ENCODE measurements at places on chromosomes 12 and 14. TPM values are rescaled to one million over a fixed set of nuclear protein-coding genes. Genes with fewer than 3 reads are reported as not detected.

DNA sequence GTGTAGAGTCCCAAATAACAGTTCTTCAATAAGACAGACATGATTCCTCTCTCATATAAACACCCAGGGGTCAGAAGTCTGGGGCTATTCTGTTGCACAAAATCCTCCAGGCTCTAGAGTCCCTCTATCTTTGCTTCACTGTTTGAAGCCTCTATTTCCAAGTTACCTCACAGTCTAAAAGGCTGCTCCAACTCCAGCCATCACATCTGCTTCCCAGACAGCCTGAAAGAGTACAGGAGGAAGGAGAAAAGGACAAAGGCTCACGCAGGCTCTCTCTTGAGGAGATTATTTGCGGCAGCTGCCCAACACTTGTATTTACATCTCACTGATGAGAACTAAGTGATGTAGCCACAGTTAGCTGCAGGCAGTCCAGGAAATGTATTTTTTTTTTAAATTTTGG lies 6.4 kb downstream of the PAPLN start:
- no peak overlapping the region for H3K27ac ChIP-seq
- peaks cover 3% of the 10 kb centered on the region for H3K36me3 ChIP-seq
- no peaks in the 10 kb centered on the region for H3K4me1 ChIP-seq
- H3K4me3 ChIP-seq = no peak overlapping the region

GRCh38 chr12:115962216-115962615 lies 315.3 kb downstream of the MED13L start:
- no peaks in the 10 kb centered on the region for H3K27me3 ChIP-seq
- H3K36me3 ChIP-seq = peaks cover 50% of the 10 kb centered on the region
- H3K27ac ChIP-seq = no peak overlapping the region
- H3K4me3 ChIP-seq = no peak overlapping the region
- no peak for DNase-seq

GRCh38 chr14:58663494-58664111 lies 25.8 kb downstream of the DACT1 start:
- no peaks in the 10 kb centered on the region for H3K36me3 ChIP-seq
- no peak overlapping the region for H3K4me3 ChIP-seq
- no peaks in the 10 kb centered on the region for H3K27me3 ChIP-seq
- no peak overlapping the region for H3K27ac ChIP-seq
- no peak for DNase-seq
- peaks cover 3% of the 10 kb centered on the region for H3K4me1 ChIP-seq

DNA sequence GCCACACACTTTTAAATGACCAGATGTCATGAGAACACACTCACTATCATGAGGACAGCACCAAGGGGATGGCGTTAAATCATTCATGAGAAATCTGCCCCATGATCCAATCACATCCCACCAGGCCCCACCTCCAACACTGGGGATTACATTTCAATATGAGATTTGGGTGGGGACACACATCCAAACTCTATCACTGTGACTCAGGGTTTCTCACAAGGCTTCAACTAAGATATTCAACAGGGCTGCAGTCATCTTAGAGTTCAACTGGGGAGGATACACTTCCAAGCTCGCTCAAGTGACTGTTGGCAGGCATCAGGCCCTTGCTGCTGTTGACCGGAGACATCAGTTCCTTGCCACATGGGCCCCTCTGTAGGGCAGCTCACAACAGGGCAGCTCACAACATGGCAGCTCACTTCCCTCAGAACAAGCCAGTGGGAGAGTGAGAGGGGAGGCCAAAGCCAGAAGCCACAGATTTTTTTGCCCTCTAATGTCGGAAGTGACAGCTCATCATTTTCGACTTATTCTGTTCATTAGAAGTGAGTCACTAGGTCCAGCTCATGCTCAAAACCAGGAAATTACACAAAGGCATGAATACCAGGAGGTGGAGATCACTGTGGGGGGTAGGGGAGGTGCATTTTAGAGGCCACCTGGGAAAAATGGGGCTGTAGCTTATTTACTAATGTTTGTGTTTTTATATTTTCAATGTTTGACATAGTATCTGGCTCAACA lies 50.8 kb upstream of the PTHLH start:
- no peak overlapping the region for H3K4me3 ChIP-seq
- DNase-seq = no peak
- no peaks in the 10 kb centered on the region for H3K27me3 ChIP-seq

GRCh38 chr14:79658221-79658620 lies 553.1 kb downstream of the DIO2 start:
- H3K4me3 ChIP-seq = no peak overlapping the region
- H3K27me3 ChIP-seq = no peaks in the 10 kb centered on the region
- no peaks in the 10 kb centered on the region for H3K4me1 ChIP-seq

DNA sequence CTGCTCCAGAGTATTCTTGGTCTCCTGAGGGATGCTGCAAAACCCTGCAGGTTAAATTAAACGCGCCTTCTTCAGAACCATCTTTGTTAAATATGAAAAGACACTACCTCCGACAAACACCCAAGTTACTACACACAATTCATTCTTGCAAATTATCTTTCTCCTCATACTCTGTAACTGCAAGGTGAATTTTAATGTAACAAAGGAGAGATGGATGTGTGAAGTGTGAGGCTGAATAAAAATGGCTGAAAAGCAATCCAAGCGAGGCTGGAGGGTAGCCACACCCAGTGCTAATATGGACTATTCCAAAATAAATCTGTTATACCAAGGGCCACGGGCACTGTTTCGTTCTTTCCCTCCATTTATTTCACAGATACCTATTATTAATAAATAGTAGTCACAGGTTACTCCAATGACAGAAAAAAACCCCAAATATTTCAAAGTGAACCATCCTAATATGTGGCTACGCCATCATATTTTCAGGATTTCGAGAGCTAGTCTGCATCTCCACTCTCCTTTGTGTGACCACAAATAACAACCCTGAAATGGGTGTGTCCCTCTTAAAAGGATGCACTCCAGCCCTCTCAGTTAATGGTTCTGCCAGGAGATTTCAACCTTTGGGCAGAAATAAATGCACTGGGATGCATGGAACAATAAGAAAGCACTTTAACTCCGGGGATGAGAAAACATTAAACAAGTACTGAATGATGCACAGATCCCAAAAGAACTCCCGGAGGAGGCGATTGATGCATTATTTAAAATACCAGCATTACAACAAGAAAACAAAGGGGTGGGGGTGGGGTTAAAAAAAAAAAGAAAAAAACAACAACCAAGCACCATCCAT lies 53.1 kb upstream of the CCDC175 start:
- no peak overlapping the region for H3K27ac ChIP-seq
- H3K27me3 ChIP-seq = no peaks in the 10 kb centered on the region
- H3K36me3 ChIP-seq = no peaks in the 10 kb centered on the region
- no peak for DNase-seq

GRCh38 chr14:22579236-22579635 lies 9.8 kb downstream of the DAD1 start:
- peaks cover 9% of the 10 kb centered on the region for H3K36me3 ChIP-seq
- no peaks in the 10 kb centered on the region for H3K27me3 ChIP-seq
- no peak overlapping the region for H3K4me3 ChIP-seq

DNA sequence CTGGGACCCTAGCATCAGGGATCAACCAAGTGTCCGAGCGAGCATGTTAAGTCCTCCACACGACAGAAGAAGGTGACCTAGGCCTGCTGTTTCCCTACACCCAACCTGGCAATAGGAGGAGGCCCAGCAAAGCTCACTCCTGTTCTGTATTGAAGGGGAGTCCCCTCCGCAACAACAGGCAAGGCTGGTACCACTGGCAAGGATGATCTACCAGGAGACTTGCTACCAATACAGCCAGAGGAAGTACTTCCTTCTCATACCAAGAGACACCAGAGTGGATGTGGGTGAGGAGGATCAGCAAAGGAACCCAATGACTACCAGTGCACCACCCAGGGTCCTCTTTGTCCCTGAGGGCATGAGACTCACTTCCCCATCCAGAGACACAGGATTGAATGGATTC lies 4.9 kb downstream of the KLRC1 start:
- no peak overlapping the region for H3K4me3 ChIP-seq
- no peak overlapping the region for H3K27ac ChIP-seq
- no peaks in the 10 kb centered on the region for H3K27me3 ChIP-seq
- DNase-seq = no peak

- no peak overlapping the region for H3K4me3 ChIP-seq
- no peaks in the 10 kb centered on the region for H3K27me3 ChIP-seq
- H3K36me3 ChIP-seq = peaks cover 19% of the 10 kb centered on the region
- H3K4me1 ChIP-seq = no peaks in the 10 kb centered on the region
Measured at GRCh38 chr12:131959116-131959515, 9.4 kb downstream of the EP400 start.

DNA sequence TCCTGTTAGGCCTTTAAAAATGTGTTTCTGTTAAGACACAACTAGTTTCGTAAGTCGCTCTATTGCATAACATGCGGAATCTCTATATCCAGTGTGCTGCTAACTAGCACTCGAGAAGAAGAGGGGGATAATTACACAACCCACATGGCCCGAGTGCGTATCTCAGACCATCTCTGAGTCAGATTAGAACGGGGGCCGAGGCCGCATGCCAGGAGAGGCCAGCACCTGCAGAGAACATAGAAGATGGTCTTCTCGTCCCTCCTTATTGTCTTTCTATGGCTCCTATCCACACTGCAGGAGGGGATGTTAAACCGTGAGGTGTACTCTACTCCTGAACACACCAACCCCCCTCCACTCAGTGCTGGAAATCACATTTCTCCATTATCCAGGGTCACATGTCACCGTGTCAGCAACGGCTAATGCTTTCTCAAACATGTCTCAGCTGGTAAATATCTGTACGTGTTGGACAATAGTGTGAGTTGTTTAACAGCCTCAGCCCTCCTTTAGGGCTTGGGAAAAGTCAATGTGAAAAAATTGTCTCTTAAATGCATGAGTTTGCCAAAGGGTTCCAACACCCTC lies 56.3 kb downstream of the CCDC88C start:
- no peak overlapping the region for H3K27ac ChIP-seq
- DNase-seq = no peak
- no peaks in the 10 kb centered on the region for H3K27me3 ChIP-seq
- no peak overlapping the region for H3K4me3 ChIP-seq
- H3K36me3 ChIP-seq = peaks cover 4% of the 10 kb centered on the region

DNA sequence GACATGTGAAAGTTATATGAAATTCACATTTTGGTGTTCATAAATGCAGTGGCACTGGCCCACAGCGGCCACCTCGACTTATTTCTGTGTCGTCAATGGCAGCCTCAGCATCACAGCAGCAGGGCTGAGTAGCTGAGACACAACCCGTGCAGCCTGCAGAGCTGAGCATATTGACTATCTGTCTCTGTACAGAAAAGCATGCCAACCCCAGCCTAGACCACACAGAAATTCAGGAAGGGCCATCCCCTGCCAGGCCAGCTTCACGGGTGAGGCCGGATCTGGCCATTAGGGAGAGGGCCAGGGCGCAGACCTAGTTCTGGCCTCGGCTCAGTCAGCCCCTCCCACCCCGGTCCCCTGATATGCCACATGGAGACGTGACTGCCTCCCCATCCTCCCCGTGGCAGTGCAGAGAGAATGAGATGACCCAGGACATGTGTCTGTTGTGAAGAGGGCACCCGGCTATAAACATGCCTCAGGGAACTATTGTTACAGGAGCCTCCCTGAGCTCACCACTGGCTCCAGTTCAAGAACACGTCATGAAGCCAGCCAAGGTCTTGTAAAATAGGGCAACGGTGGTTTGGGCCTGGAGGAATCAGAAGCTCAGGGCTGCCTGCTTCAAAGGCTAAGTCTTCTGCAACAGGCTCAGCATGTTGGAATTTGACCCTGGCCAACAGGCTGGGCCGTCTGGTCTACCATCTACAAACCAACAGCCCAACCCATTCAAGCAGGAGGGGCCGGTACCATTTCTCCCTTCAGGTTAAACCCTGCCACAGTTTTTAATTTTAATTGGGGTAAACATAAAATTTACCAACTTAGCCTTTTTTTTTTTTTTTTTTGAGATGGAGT lies 25.5 kb downstream of the SCARB1 start:
- H3K4me3 ChIP-seq = no peak overlapping the region
- peaks cover 5% of the 10 kb centered on the region for H3K4me1 ChIP-seq
- no peak overlapping the region for H3K27ac ChIP-seq
- no peaks in the 10 kb centered on the region for H3K27me3 ChIP-seq

DNA sequence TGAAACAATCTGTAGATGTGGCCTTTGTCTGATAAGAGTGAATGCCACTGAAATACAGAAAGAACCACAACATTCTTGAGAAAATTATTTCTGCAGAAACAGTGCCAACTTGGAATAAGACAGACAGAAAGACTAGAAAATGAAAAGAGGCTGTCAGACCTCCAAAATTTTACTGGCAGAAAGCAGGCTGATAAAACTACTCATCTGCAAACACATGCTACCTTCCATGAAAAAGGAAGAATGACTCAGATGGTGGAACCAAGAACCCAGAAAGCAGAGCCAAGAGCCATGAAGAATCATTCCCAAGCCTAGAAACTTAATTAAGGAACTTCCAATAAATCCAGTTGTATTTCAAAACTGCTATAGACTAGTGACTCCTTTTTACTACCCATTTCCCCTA lies 31.9 kb upstream of the OSBPL8 start:
- H3K36me3 ChIP-seq = no peaks in the 10 kb centered on the region
- H3K27ac ChIP-seq = no peak overlapping the region
- no peaks in the 10 kb centered on the region for H3K4me1 ChIP-seq
- no peak for DNase-seq

- no peak for DNase-seq
- no peaks in the 10 kb centered on the region for H3K4me1 ChIP-seq
- H3K4me3 ChIP-seq = no peak overlapping the region
- no peaks in the 10 kb centered on the region for H3K36me3 ChIP-seq
- no peak overlapping the region for H3K27ac ChIP-seq
Measured at GRCh38 chr12:21819236-21819635, 44.7 kb upstream of the KCNJ8 start.

- no peak overlapping the region for H3K4me3 ChIP-seq
- peak; percentile 66 for DNase-seq
- H3K27me3 ChIP-seq = no peaks in the 10 kb centered on the region
Measured at GRCh38 chr14:76870166-76870565, 44.0 kb downstream of the LRRC74A start.

GRCh38 chr12:48999371-49000131 lies at the start of gene DDN:
Gene DDN (minus strand): TSS chr12:48999375. CDS start chr12:48999287, 88 bp downstream.
- H3K4me1 ChIP-seq = no peaks in the 10 kb centered on the region
- H3K27ac ChIP-seq = no peak within 1 kb of the TSS
- H3K4me3 ChIP-seq = peak within 1 kb of the TSS; percentile 80

- peaks cover 2% of the 10 kb centered on the region for H3K27me3 ChIP-seq
- no peak for DNase-seq
- H3K27ac ChIP-seq = no peak overlapping the region
- H3K4me3 ChIP-seq = no peak overlapping the region
- H3K36me3 ChIP-seq = peaks cover 12% of the 10 kb centered on the region
Measured at GRCh38 chr12:6780573-6780972, 8.3 kb downstream of the LAG3 start.

GRCh38 chr12:81727391-81727790 lies 31.8 kb downstream of the PPFIA2 start:
- no peak overlapping the region for H3K27ac ChIP-seq
- no peak overlapping the region for H3K4me3 ChIP-seq
- H3K36me3 ChIP-seq = no peaks in the 10 kb centered on the region
- no peak for DNase-seq

CLEC2A gene
- not detected for total RNA-seq

MDGA2 gene
- 2.1 TPM for total RNA-seq

PRKAB1 gene
- total RNA-seq = 42.2 TPM

SLC25A21 gene
- total RNA-seq = 7.1 TPM

KLRC2 gene
- not detected for total RNA-seq

MMP19 gene
- total RNA-seq = 1.7 TPM

GLT8D2 gene
- 3.8 TPM for total RNA-seq

Measured in H9 (cell line).